ENCODE measurements at places on chromosomes 16 and 17.

- no peak for DNase-seq
These were observed 7.9 kb downstream of the NLRC5 start for GRCh38 chr16:56997264-56997663.

DNA sequence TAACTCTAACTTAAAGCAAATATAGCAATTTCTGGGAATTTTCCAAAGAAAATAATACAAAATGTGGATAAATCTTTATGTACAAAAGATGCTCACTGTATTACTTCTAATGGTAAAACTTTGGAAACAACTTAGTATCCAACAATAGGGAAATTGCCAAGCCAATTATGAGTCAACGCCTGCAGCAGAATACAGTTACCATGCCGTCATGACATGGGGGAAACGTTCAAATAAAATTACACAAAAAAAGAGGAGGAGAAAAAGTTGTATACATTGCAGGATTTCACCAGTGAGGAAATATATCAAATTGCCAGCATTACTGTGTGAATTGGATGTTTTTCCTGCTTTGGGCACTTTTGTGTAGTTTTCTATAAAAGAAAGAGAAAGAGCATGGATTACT lies 469.6 kb downstream of the SOX9 start:
- no peak for DNase-seq

DNA sequence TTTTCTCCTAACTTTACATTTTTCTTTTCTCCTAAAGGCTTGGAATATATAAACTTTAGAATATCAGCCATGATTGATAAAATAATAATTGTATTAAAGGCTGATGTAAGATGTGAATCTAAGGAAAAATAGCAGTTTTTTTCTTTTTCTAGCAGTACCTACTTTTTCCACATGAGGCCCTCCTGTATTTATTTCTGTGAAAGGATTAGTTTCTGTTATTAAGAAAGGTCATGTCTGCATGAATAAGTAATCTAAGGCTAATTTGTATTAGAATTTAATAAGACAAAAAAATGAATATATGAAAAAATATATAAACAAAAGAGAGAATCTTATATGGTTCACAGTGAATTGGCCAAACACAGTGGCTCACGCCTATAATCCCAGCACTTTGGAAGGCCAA lies 85.3 kb downstream of the STXBP4 start:
- no peak for DNase-seq

DNA sequence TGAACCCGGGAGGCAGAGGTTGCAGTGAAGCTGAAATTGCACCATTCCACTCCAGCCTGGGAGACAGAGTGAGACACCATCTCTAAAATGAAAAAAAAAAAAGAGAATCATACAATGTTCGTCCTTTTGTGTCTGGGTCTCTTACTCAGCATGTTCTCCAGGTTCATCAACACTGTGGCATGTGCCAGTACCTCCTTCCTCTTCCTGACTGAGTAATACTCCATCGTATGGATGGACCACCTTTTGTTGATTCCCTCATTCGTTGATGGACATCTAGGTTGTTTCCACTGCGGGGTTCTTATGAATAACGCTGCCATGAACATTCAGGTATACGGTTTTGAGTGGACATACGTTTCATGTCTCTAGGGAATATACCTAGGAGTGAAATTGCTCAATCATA lies 4.1 kb upstream of the HS3ST6 start:
- no peak for DNase-seq

GRCh38 chr16:4075534-4075933 lies 40.7 kb downstream of the ADCY9 start:
- no peak for DNase-seq

- DNase-seq = no peak
These were observed 118.3 kb upstream of the EEF2KMT start for GRCh38 chr16:5215901-5216300.

DNA sequence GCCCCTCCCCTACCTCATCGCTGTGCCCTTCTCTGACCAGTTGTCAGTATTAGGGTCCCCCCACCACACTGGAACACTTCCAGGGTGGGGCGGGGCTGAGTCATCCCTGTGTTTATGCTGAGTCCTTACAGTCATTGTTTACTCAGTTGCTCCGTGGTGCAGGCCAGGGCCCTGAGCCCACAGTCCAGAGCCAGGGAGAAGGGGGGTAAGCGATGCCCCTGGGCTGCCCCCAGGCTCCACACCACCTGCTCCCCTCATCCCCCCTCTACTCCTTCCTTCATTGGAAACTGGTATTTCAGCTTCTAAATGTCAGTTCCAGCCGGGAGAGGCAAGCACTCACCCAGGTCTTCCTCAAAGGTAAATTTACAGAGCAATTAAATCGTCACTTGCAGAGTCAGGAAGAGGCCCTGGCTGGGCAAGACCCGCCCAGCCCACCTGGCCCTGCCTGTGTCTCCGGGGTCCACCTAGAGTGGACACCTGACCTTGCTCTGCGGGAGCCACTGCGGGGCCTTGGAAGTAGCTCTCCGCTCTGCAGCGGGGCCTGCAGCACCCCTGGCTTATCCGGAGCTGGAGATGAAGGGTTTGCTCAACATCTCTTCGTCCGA lies 4.8 kb downstream of the ATP2A3 start:
- DNase-seq = no peak

DNA sequence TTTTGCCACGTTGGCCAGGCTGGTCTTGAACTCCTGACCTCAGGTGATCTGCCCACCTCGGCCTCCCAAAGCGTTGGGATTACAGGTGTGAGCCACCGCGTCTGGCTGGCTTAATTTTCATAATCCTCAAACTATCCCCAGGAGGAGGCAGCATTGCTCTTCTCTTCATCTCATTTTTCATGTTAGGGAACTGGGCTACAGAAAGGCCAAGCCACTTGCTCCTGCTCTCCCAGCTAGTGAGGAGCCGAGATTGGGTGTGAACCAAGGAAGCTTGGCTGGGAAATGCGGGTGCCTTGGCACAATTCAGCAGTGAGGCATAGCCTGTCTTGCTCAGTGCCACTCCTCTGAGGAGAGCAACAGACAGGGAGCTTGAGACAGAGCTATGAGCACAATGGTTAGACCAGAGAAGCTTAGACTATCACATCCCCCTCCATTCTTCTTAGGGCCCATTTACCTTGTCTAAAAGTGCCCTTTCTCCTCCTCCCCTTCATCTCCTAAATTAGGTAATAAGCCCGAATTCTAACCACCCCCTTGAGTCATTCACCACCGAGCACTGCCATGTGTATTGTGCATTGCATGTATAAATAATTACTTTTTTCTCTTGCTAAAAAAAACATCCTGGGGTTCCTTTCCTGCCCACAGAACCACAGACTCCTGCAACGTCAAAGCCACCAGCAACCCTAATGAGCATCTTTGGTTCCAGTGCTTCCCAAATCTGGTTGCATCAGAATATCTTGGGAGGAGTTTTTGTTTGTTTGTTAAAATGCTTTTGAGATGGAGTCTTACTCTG lies 20.0 kb upstream of the KIF19 start:
- DNase-seq = peak; percentile 34

GRCh38 chr17:64491034-64491860 lies 5.6 kb downstream of the POLG2 start:
- peak; percentile 69 for DNase-seq

DNA sequence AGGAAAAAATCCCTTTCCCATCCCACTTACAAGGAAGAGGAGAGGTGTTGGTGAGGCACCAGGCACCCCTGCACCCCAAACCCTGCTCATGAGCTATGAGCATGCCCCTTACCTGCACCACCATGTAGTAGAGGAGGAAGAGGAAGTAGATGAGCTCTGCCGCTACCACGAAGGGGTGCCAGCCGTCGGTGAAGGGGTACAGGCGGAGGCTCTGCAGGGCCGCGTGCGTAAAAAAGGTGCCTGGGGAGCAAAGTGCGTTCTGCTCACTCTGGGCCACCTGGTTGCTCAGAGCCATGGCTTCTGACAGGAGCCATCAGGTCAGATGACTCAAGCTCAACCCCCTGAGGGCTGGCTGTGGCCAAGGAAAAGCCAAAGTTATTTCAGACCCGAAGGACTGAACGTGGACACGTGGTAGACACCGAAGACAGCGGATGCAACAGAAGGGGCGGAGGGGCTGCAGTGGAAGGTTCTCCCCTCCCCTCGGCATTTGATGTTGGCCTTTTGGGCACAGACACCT lies 25.3 kb upstream of the GCSH start:
- no peak for DNase-seq

DNA sequence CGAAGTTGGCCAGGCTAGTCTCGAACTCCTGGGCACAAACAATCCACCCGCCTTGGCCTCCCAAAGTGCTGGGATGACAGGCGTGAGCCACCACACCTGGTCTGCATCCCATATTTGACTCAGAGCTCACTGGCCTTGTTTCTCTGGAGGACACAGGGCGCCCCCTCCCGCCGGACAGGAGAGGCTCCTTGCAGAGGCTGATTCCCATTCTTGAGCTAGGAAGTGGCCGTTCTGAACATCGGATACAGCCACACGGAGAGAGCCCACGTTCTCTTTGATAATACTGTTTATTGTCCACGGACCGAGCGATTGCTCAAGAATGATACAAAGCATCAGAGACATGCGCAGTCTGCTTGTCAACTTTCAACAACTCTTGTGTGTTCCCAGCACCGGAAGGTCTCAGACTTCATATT lies 12.1 kb upstream of the USP36 start:
- DNase-seq = no peak

DNA sequence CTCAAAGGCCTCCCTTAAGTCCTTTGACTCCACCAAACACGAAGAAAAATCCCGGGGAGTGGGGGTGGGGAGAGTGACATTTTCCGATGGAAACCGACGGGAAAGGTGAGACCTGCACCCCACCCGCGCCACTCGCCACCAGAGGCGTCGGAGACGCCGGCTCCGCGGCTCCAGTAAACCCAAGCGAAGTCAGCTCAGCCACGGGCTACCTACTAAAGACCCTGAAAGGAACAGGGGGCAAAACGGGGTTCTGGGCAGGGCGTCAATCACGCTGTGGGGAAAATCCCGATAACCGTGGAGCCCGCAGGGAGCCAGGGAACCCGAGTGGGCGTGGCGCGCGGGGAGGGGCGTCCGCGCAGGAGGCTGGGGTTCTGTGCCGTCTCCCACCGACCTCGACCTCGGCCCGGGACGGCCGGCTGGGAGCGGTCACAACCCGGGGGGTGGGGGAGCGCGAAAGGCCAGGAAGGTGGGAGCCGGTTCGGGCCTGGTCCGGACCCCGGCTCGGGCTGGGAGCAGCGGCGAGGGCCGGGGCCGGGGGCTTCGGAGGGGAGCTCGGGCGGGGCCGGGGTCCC lies 565 bp downstream of the WDR45B start:
- peak; percentile 32 for DNase-seq

GRCh38 chr17:13419676-13420075 lies 182.1 kb downstream of the HS3ST3A1 start:
- peak; percentile 38 for DNase-seq

GRCh38 chr17:7684851-7685532 lies 2.3 kb downstream of the TP53 start:
- no peak for DNase-seq

DNA sequence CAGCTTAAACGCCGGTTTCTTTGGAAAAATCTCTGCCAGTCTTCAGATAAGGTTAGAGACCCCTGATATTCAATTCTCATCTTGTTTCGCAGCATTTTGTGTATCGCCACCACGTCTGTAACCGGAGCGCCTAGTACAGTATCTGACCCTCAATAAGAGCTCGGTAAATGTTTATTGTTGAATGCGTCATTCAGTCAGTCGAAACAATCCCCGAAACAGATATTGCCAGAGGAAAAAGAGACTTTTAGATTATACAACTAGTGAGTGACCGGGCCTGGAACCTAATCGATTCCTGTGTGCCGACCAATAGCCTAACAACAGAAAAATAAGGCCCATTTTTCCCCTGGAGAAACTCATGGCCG lies 626 bp downstream of the PELP1 start:
- no peak for DNase-seq

DNA sequence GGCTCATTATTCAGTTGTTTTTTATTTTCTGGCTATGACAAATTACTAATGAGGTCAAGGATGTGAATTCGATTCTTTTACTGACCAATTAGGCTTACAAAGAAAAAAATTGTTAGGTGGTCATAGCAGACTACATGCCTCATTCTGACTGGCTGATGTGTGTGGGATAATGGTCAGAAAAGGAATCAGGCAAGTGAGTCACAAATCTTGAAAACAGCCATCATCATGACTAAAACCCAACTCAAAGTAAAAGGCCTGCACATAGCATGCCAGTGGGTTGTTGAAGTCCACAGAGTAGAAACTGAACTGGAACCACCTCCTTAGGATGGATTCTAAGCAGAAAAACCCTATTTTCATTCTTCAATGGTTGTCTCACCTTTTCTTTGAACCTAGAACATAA lies 8.6 kb downstream of the RPGRIP1L start:
- no peak for DNase-seq

DNA sequence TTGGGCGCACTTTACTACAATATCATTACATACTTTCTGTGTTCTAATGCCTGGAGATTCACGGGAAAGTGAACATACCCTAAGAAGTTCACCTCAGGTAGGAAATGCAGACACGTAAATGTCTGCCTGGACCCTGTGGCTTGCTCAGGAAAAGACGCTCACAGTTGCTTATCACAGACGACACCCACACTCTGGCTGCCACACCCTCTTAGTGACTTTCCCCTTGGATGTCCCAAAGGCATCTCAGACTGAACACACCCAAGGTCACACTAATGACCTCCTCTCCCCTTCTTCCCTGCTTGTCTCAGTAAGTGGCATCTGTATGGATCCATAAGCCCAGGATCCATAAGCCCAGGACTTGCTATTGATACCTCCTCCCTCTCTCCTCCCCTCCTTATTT lies 32.6 kb downstream of the CDRT15 start:
- DNase-seq = no peak

GRCh38 chr17:62897706-62898105 lies 68.3 kb upstream of the TANC2 start:
- DNase-seq = no peak

DNA sequence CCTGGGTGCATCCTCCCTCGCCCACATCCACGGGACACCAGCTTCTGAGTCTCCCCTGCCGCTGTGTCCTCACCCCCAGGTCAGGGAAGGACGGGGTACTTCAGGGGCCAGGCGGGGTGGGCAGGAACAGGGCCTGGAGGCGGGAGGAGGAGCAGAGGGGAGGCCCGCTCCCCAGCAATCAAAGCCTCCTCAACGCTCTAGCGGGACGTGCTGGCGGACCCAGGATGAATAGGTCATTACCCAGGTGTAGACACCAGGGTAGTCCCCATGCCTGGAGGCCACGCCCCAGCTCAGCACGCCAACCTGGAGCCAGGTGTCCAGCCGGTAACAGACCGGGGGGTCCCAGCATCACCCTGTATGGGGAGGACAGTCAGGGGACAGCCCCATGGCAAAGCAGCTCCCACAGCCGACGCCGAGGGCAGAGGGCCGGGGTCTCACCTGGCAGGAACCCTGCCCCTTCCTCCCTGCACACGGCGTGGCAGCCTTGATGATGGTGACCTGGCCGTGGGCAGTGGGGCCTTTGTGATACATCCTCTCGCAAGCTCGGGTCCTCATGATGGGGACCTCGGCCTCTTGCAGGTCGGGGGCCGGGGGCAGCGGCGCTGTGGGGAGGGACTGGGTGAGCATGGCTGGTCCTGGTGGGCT lies 24.2 kb downstream of the TPSD1 start:
- no peak for DNase-seq

- DNase-seq = no peak
These were observed 13.8 kb downstream of the THRA start for GRCh38 chr17:40076591-40076990.

All from NB4 (cell line).